ENCODE measurements at places on chromosomes 13 and 19.

DNA sequence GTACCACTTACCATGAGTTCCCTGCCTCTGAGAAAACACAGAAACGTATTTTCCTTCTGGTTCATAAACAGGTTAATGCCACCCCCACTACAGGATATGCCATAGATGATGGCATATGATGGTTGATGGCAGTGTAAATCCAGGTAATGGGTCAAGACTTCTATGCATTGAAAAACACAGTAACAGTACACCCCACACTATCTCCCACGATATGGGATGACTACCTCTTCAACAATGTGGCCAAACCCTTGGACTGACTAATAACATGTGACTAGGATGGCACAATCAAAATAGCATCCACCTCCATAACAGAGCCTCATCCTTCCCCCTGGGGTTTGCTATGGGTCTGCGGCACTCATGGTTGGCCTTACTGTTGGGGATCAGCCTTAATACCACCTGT lies 22.0 kb downstream of the ZNF235 start:
- no peak for DNase-seq

GRCh38 chr19:2016041-2016807 lies 710 bp upstream of the BTBD2 start:
- DNase-seq = peak; percentile 58

GRCh38 chr19:47190167-47190727 lies 40.8 kb downstream of the BBC3 start:
- peak; percentile 59 for DNase-seq

GRCh38 chr19:47713046-47714021 lies at the start of gene EHD2:
Gene EHD2, plus strand, starts transcription at chr19:47713422. Its CDS starts 3,191 bp downstream, at chr19:47716613.
- DNase-seq = peak; percentile 41

GRCh38 chr19:7722231-7722651 lies 9.7 kb downstream of the CLEC4G start:
- no peak for DNase-seq

- DNase-seq = no peak
Measured at GRCh38 chr13:66984241-66984640, 245.9 kb downstream of the PCDH9 start.

- no peak for DNase-seq
Measured at GRCh38 chr13:53781941-53782340, 753.3 kb downstream of the OLFM4 start.

DNA sequence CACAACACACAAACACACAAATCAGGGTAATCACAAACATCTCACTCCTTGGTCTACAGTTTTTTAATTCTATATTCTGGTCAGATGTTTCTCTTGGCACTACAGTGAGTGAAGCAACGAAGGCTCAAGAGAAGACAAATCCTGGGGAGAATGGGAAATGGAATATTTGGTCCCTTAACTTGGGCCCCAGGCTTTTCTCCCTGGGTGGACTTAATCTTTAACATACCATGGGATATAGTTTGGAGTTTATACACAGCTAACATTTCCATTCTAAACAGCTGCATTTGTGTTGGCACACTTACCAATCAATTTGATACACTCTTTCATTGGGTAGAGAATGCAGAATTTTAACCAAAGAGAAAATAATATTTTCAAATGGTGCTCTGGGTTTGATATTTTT lies 1132.6 kb upstream of the SLC10A2 start:
- no peak for DNase-seq

- no peak for DNase-seq
Measured at GRCh38 chr19:40216777-40217026, 1.5 kb downstream of the TTC9B start.

GRCh38 chr13:97743938-97744337 lies 209.5 kb upstream of the IPO5 start:
- no peak for DNase-seq

All from posterior cingulate gyrus (tissue), 11 donors.